Bronchial epithelial cell (primary cell): ENCODE measurements at places on chromosomes 6 and 20. TPM values are rescaled to one million over a fixed set of nuclear protein-coding genes. Genes with fewer than 3 reads are reported as not detected.

- peak; percentile 54 for DNase-seq
Measured at GRCh38 chr6:30884521-30885480, 482 bp downstream of the DDR1 start.

GRCh38 chr6:151494936-151495320 lies 1.1 kb downstream of the CCDC170 start:
- no peak for DNase-seq

GRCh38 chr6:155882527-155883333 lies 427.1 kb upstream of the NOX3 start:
- DNase-seq, result peak; percentile 1

- no peak for DNase-seq
Measured at GRCh38 chr6:37998366-37998765, 178.8 kb downstream of the ZFAND3 start.

Gene WFDC10B
- total RNA-seq, result not detected in 2 replicates

Gene SLPI
- 854 and 2,253 TPM in 2 replicates for total RNA-seq

Gene BTBD9
- 4.5 and 9.6 TPM in 2 replicates for total RNA-seq

Gene PRDM1
- total RNA-seq, result 5.3 and 9.6 TPM in 2 replicates
